ENCODE measurements at places on chromosomes 4 and X.

GRCh38 chr4:121448231-121448630 is 67.4 kb upstream of the QRFPR start:
- no peak for DNase-seq

DNA sequence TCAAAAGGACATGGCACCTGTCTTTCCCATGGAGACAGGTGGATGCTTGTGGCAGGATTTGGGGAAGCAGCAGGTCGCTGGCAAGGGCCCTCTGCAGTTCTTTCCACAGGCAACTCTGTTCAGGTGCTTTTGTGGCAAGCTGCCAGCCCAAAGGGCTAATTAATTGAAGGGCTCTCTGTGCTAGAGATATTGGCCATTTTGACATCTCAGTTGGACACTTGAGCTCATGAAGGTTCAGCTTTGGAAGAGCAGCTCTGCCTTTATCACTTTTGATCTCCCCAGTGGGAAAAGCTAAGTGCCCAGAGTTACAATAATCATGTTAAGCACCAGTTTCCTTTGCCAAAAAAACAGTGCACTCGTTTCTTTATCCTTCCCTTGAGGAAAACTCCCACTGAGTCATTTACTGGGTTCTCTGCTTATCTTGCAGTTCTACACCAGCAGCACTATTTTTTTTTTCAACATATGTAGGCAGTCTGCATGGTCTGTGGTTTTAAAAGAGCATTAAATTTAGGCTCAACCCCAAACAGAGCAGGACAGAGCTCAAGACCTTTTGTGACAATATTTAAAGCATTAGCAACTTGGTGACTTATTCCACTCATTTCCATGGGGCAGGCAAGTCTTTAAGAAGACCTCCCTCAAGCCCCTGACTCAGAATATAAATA is 336.4 kb upstream of the RASGEF1B start:
- DNase-seq, result peak; percentile 86

DNA sequence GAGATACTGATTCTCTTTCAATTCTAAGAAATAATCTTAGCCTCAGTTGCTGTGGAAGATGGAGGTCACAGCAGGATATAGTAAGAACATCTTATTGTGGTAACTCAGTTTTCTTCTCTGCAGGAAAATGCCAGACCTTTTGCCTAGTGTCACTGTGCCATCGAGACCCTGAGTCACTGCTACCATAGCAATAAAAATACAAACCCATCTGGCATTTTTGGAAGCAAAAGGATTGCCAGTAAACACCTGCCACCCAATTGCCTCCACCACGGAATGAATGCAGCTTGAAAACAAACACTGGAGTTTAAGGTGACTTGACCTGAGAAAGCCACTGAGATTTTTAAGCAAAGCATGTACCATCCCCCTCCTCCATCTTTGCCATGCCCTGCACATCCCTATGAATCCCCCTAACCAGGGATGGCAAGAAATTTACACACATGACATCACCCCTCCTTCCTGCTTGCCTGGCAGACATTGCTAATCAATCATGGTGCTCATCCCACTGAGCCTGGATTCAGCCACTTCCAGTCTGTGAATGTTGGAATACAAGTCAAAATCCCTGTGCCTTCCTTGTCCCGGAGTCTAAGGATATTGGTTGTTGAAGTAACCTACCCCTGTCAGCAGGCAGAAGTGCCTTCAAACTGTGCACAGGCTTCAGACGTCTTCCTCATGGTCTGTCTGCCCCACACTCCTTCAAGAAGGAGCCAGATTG is 59.6 kb upstream of the MAMLD1 start:
- DNase-seq, result no peak

DNA sequence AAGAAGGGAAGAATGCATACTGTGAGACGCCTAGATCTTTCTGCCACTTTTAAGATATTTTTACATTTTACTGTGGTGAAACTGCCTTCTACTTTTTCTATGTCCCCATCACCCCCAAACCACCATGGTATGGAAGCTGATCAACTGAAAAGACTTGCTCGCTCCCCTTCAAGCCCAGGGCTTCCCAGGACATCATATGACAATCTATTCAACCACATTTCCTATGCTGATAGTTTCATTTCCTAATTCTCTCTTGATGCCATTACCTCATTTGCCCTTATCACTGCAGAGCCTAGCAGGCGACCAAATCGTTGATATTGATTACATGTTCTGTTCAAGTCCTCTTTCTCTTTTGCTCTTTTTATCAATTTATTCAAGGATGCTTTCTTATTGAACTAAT is 40.1 kb upstream of the KLHL34 start:
- DNase-seq, result no peak

DNA sequence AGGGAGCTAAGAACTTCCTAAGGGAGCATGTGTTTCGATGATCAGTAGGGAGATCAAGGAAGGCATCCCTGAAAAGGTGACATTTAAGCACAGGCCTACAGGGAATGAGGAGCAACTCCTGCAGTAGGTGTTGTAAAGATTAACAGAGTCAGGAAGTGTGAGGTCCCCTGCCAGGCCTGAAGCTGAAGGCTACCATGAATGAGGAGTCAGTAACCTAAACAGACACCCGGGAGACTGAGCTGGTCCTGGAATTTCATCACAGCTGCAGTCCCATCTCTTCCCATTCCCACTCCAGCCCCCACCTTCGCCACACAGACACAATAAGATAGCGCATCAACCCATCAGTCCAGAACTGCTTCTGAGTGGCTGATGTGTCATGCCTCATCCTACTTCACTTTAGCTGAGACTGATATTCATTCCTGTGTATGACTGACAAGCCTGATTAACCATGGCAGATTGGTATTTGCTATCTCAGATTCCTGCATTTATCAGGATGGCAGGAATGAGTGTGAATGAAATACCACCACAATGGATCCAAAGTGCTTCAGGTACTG is 27.0 kb upstream of the EFNB1 start:
- DNase-seq, result no peak

- peak; percentile 78 for DNase-seq
These were observed 33.2 kb upstream of the SLC9A7 start for GRCh38 chrX:46791927-46792809.

GRCh38 chr4:37742149-37742548 is 56.0 kb upstream of the RELL1 start:
- DNase-seq, result no peak

DNA sequence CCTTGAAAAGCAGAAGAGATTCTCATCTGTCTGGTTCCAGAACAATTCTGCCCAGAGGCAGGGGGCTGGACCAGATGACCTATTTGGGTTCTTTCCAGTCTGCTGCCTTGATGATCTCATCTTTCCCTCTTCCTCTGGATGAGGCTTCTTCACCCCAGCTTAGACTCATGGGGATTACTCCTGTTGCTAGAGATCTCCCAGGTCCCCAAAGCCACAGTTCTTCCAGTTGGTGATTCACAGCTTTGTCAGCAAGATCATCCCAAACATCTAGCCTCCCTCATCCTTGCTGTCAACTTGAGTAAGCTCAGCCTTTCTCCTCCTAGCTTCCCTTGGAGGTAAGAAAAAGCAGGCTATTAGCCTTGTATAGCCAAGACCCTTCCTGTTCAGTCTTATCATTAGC is 64.2 kb upstream of the PJA1 start:
- DNase-seq, result no peak

GRCh38 chr4:109873791-109874514 is 26.0 kb downstream of the LRIT3 start:
- no peak for DNase-seq

Measured in hematopoietic multipotent progenitor cell treated with erythropoietin and hydrocortisone succinate and interleukin-3 and kit ligand, for 4 days (in vitro differentiated cells).